Transverse colon (tissue), 4 donors: ENCODE measurements at places on chromosomes 3 and 15. TPM values are rescaled to one million over a fixed set of nuclear protein-coding genes. Genes with fewer than 3 reads are reported as not detected.

GRCh38 chr3:50334339-50335075 lies 6.1 kb downstream of the RASSF1 start:
- DNase-seq: no peak

GRCh38 chr3:49674497-49674983 lies 389 bp downstream of the APEH start:
- peak; percentile 38 for DNase-seq

DNA sequence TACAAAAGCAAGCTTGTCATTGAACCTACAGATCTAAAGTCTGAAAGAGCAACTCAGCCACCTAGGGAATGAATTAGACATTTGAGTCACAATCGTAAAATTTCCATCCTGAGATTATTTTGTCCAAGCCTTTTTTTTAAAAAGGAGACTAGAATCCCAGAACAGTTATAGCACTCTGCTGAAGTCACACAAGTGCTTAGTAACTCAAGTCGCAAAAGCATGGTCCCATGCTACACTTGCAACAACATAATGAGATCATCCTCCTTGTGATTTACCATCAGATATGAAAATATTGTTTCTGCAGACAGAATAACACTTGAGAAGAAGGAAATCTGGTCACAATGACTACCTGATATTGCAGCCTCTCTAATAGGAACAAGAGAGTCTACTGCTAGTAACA lies 106.7 kb downstream of the ZIC4 start:
- no peak for DNase-seq

MYL3 gene
- total RNA-seq: 1.4 TPM

- no peak for DNase-seq
Observed at GRCh38 chr15:57281321-57281720, 95.0 kb upstream of the CGNL1 start.

IGSF10 gene
- total RNA-seq: 0.37 TPM

- no peak for DNase-seq
Observed at GRCh38 chr3:106745344-106746168, 631.7 kb upstream of the CCDC54 start.

DNA sequence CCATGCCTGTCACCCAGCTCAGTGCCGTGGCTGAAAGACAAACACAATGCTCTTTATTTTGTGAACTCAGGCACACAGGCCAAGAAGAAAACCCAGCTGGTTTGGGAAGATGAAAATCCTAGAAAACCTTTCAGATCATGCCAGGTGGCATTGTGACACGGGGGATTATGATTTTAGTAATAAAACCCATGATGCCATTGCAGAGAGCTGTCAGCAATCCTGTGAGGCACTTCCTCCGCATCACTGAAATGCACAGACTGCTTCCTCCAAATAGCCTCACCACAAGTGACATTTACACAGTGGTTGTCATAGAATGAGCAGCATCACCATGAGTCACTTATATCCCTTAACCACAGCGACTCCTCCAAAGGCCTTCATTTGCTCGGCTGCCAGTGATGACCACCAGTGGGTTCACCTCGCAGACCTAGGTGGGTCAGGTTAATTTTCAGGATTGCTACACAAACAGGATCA lies 22.7 kb downstream of the ABHD6 start:
- no peak for DNase-seq

MAP1A gene
- 14.6 TPM for total RNA-seq

ALDH1L1 gene
- 24.2 TPM for total RNA-seq

P2RY12 gene
- total RNA-seq: not detected

DNA sequence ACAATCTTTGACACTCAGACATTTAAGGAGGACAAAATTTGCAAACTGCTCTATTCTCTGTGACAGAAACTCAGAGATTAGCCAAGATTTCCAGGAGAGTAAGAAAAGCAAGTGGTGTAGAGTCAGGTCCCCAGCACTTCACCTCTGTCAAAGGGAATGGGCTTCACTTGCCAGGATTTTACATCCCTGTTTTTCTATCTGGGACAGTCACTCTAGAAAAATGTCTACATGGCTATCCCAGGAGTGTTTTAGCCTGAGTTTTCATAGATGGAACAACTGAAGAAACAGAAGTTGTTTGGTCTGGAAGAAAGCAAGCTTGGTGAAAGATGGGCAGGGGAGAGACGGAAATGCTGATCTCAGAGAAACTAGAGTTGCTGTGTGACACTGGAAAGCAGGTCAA lies 3.0 kb downstream of the FAM219B start:
- DNase-seq: no peak

DNA sequence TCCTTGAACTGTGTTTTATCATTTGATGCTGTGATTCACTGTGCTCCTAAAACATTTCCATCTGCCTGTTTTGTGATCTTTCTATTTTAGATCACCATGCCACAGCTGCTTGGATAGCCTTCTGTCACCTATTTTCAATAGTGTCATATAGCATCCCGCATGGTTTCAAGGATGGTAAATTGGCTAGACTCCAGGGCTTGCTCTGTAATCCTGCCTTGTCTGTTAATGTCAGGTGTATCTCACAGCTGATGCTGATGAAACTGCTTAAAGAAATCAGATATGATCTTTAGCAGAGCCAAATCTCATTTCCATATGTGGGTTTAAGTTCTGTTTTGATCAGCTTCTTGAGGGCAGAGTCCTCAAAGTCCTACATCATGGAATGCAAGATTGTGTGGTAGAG lies 182.2 kb downstream of the UBE2E2 start:
- DNase-seq: no peak

GRCh38 chr15:85748176-85748575 lies 46.5 kb downstream of the KLHL25 start:
- no peak for DNase-seq

DNA sequence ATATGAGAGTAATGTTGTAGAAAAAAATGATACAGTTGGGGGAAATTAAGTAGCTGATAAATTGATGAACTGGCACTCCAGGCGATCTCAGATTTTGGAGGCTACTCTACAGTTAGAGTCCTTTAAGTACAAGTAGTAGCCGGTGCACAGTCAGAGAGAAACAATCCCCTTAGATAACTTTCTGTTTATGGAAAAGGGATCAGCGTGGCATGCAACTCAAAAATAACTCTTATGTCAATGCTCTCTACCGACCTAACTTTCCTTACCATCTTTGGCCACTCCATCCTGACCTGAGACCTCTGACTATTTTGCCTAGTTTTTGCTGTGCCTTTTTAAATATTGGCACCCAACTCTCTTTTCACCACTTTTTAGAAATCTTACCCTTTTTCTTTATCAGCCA lies 299.6 kb downstream of the UNC13C start:
- no peak for DNase-seq

DNA sequence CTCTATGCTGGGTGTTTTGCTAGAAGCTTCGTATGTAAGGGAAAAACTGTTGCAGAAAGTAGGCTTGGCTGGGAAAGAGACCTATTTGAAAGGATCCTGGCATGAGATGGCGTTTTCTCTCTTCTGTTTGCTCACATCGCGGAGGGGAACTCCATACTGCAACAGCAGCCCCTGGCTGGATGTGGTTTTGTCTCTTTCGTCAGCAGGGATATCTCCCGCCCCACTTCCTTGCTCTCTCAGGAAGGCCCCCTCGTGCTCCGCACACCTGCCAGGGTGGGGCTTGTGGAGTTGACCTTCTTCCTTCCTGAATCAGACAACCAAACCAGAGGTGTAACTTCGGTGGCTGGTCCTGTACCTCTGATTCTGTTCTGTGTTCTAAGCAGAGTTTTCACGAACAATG lies 26.4 kb upstream of the MYZAP start:
- peak; percentile 66 for DNase-seq

- no peak for DNase-seq
Observed at GRCh38 chr3:179608931-179609720, 4.5 kb downstream of the NDUFB5 start.

- DNase-seq: no peak
Observed at GRCh38 chr3:51869304-51869703, 6.1 kb downstream of the IQCF5 start.

ACY1 gene
- 426 TPM for total RNA-seq

GRCh38 chr15:45829336-45830153 lies 194.7 kb downstream of the SQOR start:
- DNase-seq: peak; percentile 46

GOLGA6L9 gene
- 13.1 TPM for total RNA-seq

GRCh38 chr3:151584566-151584965 lies 123.7 kb upstream of the IGSF10 start:
- DNase-seq: no peak
